NB4 (cell line): ENCODE measurements at places on chromosomes 5 and 9.

DNA sequence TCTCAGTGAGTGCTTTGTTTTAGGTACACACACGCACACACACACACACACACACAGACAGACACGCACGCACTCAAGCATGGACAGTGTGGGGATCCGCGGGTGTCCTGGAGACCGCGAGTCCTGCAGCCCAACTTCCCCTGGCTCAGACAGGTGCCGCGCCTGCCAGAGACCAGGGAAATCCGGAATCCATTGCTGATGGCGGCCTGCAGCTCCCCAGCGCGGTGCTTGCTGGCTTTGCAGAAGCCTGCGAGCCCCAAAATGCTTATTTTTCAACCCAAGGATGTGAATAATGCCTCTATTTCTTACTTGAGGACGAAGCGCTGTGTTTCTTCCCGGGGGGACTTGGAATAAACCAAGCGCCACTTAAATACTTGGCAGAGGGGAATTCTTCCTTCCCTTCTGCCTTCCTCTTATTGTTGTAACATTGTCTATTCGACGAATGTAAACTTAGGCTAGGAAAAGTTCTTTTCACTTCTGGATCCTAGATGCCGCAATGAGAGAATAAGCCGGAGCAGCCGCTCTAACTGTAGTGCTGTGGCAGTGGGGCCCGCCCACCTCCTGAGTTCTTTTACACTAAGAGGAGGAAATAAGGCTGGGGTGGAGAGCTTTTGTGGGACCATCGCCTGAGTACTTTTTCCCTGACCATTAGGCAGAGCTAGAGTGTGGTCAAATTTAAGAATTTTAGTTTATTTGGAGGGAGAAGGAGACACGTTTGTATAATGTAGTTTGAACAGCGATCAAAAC lies 802 bp downstream of the ITGA2 start:
- DNase-seq, result no peak

- no peak for DNase-seq
These were observed 211.2 kb downstream of the GOLPH3 start for GRCh38 chr5:31962871-31963307.

GRCh38 chr5:107853031-107853430 lies 182.3 kb upstream of the EFNA5 start:
- DNase-seq, result no peak

GRCh38 chr9:124290743-124291554 lies 33.2 kb downstream of the NEK6 start:
- peak; percentile 71 for DNase-seq

DNA sequence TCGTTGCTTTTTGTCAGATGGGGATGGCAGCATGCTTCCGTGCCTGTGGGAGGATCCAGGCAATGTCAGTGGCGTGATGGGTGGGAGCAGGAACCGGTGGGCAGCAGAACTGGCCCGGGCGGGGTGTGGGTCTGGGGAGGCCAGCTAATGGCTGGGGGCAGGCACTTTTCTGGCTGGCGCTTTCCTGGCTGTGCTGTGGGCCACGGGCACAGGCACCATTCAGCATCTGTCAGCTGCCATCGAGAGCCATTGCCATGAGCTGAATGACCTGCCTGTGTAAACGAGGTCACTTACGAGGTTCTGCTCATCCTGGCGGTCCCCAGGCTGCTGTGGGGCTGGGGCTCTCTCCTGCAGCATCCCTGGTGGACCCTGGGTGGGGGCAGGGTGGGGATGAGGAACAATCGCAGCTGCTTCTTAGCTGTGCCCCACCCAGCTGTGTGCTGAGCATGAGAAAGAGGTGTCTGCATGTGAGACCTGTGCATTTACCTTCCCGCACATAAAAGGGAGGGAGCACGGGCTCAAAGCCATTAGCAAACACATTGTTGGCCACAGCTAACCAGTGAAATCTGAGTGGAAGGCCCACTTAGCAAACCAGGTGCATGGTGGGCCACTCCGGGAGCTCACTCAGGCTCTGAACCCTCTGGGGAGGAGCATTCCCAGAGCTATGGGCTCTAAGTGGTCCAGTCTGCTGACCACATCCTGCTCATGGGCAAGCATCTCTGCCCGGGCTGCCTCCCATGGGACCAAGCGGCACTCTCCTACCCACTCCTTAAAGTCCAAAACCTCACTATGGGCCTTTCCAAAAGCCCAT lies 41.3 kb upstream of the OLFM1 start:
- no peak for DNase-seq

GRCh38 chr5:56476487-56476856 lies 243.3 kb upstream of the ANKRD55 start:
- no peak for DNase-seq

DNA sequence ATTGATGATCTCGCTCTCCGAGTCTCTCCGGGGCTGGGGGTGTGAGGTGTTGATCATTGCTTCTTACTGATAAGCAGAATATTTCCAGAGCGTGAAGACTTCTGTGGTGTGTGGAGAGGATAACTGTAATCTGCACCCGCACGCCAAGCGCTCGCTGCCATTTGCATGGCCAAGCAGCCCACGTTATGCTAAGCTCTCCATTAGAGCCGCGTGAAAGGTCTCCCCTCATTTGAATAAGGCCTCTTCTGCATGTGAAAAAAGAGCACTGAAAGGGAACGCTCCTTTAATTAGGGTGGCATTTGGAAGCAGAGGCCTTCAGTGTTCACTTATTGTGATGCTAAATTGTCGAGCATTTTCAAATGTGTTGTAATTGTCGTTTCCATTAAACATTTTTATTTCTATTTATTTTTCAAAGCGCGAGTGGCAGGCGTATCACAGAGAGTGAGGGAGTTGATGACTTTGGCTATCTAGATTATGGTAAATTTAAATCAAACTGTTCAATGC lies 163.6 kb upstream of the IRX2 start:
- DNase-seq, result no peak

DNA sequence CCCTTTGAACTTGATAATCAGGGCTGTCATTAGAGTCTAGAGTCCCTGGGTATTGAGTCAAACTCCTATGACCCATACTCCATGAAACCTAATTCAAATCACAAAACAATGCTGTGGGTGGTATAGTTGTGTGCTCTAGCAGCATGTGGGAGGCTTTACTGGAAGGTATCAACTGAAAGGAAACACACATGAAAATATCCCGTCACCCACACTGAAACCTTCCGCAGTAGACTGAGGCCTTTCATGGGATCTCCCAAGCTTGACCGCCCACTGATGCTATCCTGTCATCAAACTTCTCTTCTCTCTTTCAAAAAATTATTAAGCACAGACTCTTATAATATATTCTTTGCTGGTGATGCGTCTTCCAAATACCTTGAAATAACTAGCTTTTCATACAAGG lies 569.1 kb upstream of the MEF2C start:
- DNase-seq, result no peak

DNA sequence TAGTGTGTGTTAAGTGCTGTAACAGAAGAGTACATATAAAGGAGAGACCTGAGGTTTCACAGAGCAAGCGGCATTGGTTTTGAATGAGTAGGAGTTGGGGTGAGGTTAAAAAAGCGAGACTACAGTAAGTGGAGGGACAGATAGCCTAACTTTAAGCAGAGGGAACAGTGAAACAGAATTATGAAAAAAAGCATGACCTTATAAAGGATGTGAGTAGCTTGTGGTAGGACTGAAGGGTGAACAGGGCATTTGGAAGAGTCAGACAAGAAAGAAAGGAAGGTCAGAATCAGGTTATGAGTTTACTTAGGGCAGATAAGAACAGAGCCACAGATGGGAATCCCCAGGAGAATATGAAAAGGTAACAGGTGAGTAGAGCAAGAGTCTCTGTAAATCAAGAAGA lies 22.5 kb downstream of the MSANTD3 start:
- DNase-seq, result no peak

DNA sequence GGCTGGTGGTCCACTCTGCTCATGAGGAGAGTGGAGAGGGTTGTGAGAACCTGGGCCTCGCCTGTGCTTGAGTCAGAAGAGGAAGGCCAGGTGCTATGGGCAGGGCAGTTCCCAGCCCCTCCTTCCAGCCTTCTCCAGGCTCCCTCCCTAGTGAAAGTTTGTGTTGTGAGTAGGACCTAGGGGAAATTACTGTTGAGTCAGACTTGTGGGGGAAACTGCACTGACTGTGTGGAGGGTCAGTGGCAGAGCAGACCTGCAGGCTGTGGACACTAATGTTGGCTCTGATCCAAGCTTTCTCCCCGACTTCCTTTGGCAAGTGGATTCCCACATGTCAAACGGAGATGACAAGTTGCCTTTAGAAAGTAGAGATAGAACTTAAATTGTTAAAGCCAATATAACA lies 102.6 kb downstream of the ARHGAP26 start:
- DNase-seq, result no peak

DNA sequence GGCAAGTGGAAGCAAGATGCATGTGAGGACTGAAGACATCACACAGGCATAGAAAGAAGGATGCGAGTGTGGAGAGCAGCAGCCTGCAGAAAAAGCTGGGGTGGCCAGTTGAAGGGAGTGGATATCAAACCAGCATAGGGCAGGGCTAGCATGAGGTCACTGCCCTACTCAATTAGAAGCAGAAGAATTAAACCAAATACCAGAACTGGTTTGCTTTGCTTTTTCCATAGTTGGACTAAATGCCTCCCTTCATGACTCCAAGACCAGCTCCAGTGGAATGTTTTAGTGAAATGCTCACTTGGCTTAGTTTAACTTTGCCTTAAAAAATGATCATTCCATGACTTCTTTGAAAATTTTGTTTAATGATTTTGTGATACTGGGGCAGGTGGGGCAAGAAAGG lies 45.8 kb downstream of the TMEM167A start:
- no peak for DNase-seq

- DNase-seq, result no peak
These were observed 19.3 kb upstream of the RXRA start for GRCh38 chr9:134306636-134307600.

- peak; percentile 16 for DNase-seq
These were observed 116.5 kb downstream of the PIK3R1 start for GRCh38 chr5:68332080-68332451.

DNA sequence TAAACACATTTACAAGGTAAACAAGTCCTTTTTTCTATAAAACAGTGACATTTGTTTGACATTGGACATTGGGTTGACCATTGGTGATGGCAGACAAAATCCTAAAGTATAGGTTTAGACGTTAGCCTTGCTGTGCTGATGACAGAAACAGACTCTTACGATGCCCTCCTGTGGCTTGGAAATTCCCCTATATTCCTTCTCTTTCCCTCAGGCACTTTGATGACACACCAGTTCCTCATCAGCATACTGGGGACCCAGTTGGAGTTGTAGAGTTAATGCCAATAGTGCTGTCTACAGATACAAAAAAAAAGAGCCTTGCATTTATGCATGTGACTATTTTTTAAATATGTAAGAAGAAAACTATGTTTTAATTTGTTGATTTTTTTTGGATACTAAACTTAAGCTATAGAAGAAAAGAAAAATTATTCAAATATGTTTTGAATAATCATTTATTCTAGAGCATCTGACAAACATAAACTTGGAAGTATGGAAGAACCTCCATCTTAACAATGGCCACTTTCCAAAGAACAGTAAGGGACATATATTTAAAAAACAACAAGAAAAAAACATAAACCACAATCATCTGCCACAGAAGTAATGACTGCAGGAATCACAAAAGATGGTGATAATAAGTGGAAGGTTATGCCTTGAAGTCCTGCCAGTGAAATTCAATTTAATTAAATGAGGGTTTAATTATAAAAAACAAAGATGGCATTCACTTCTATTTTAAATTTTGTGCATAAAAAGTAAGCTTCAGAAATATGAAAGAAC lies 75.6 kb upstream of the SNCAIP start:
- no peak for DNase-seq

- no peak for DNase-seq
These were observed 106.6 kb downstream of the DENND1A start for GRCh38 chr9:123823194-123823947.

DNA sequence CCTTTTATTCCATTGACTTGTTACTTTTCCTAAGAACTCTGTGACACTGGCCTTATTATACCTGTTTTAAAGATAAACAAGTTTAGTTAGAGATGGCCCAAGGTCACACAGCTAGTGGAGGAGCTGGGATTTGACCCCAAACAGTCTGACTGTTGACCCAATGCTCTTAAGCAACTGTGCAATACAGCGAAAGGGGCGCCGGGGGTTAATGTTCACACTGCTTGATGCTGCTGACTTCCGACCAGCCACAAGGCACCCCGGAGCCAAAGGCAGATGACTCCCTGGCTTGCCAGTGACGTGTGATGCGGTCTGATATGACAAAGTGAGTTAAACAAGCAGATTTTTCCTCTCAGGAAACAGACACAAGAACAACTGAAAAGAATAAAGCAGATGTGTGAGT lies 23.9 kb downstream of the PIK3R1 start:
- peak; percentile 91 for DNase-seq

DNA sequence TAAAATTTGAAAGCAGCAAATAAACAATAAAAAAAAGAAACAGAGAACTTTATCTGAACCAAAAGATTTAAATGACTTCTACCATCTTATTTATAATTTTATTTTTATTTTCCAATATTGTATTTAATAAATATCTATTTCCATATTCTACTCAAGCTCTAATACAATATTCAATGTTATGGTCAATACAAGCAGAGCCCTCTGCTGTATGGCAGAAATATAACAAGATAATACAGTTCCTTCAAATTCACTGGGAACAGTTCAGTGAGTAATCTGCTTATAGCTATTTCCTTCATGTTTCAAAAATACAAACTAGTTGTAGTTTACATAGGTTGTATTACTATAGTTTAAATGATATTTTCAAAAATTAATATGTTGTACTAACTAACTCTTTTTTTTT lies 332.7 kb downstream of the PRDM9 start:
- no peak for DNase-seq

GRCh38 chr5:58965677-58966414 lies 383.0 kb downstream of the RAB3C start:
- no peak for DNase-seq

DNA sequence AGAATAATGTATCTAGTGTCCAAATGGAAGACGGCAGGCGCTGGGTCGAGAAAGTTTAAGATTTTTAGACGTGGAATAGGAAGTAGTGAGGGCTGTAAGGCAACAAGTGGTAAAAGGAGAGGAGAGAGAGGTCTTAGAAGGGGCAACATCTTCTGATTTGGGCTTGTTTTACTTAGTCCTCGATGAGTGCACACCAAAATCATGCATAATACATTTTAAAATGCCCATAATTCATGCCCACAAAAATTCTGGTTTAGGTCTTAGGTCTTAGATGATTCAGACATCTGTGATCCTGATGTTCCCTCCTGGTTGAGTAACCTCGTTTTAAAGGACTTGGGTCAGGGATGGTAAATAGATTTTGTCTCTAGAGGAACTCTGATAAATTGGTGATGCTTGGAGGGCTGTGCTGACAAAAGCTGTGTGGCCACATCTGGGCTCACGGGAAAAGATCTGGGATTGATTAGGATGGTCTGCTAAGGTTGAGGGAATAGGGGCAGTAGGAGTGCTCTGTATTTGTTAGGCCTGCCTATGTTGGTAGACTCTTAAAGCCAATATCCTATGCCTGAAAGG lies 476.3 kb downstream of the CCDC171 start:
- no peak for DNase-seq

DNA sequence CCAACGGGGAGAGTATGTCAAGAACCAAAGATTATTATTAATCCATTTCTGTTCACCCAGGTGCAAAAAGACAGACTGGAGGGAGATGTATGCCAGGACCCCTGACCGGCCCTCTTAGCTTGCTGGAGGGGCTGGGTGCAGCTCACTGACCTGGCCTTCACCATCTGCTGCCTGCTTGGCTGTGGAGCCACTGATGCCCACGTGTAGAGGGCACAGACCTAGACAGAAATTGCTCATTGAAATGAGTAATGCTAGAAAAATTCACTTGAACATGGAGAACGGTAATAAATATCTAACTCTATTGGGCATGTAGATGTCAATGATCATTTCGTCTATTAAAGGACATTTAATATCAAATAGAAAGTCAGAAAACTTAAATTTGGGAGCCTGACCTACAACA lies 58.8 kb upstream of the ERCC6L2 start:
- no peak for DNase-seq
